ENCODE measurements at places on chromosomes 2 and 18.

DNA sequence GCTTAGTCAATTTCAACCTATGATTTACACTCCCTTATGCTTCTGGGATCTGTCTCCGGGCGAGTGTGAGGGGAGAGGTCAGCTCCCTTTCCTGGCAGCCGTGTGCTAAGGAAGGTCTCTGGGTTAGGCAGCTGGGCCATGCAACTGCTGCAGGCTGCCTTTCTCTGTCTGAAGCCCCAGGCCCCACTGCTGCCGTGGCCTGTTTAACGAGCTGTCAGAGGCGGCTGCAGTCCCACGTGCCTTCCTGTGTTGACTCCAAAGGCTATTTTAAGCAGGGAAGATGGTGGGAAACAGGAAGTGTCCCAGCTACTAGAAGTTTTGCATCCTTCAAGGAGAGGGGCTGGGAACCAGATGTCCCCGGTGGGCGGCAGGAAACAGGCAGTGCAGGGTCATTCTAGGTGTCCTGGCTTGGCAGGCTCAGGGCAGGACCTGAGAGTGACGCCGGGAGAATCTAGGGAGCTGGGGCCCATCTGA lies 186.4 kb downstream of the TNS1 start:
- no peak for DNase-seq

- DNase-seq: no peak
Observed at GRCh38 chr2:51511002-51511401, 479.1 kb upstream of the NRXN1 start.

DNA sequence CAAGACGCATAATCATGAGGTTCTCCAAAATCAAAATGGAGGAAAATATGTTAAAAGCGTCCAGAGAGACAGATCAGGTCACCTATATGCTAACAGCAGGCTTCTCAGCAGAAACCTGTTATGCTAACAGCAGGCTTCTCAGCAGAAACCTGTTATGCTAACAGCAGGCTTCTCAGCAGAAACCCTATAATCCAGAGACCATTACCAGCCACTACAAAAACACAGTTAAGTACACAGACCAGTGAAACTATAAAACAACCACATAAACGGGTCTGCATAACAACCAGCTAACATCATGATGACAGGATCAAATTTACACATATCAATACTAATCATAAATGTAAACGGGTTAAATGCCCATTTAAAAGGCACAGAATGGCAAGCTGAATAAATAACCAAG lies 1548.4 kb upstream of the TMEFF2 start:
- no peak for DNase-seq

- DNase-seq: no peak
Observed at GRCh38 chr2:39435741-39436591, 1.1 kb downstream of the MAP4K3 start.

- no peak for DNase-seq
Observed at GRCh38 chr18:35494251-35495220, 3.2 kb downstream of the INO80C start.

- no peak for DNase-seq
Observed at GRCh38 chr2:55141572-55142413, 90.3 kb downstream of the CLHC1 start.

DNA sequence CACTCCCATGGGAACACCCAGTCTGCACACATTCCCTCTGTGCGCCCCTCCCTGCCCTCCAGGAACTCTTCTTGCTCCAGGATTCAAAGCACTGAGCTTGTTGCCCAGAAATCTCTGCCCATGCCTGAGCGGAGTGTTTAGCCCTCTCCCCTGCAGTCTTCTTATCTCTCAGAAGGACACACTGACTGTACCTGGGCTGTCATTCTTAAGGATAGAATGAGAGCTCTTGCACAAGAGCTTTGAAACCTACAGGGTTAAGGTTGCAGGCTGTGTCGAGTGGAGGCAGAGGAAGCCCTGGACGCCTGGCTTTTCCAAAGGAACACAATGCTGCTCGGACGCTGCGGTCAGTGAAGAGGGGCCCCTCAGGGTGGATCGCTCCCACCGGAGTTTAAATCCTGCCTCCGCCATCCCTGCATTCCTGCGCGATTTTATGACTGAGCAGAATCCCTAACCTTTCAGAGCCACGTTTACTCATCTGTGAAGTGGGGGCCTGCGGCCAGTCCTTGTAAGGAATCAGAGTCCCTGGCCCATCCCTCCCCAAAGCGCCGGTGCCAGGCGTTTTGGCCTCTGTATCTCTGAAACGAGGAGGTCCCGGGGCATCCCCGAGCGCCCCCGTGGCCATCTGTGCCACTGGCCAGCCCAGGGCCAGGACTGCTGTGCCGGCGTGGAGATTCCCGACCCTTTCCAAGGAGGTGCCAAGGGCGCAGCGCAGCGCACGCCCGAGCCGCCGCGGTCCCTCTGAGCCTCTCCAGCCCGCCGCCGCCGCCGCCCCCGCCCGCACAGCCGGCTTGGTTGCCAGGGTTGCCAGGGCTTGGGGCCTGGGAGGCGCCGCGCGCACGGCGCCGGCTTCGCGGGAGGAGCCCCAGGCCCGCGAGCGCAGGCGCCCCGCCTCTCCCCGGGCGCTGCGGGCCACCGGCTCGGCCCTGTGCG lies 58.9 kb downstream of the FAM168B start:
- DNase-seq: no peak

GRCh38 chr18:28109781-28110560 lies 67.0 kb downstream of the CDH2 start:
- no peak for DNase-seq

DNA sequence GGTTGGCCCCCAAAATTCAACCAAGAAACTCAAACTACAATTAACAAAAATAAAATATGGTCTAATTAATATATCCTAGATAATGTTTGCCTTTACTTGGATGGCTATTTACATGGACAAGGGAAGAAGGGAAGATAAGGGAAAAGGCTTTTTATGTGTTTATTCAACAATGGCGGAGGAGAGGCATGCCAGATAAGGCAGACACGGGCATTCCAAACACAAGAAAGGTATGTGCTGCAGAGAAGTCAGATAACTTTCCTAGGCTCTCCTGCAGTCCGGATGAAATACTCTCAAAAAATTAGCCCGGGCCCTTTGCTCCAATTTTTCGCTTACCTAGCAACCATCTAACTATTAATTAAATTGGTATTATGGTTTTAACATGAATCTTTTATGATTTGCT lies 5.1 kb upstream of the TTR start:
- no peak for DNase-seq

DNA sequence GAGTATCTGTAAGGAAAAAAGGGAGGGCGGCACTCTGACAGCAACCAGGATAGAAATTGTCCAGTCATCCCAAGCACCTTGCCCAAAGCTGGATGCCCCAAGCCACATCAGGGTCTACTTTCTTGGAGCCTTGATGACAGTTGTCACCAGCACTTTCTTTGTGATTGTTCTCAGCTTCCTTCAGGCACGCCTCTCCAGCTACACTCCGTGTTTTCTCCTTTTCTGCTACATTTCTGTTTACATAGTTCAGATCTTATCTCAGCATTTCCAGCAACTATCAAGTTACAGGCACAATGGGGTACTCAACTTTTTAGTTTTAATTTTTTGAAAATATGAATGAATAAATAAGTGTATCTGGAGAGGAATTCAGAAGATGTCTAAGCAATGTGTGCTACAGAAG lies 115.3 kb upstream of the CELF4 start:
- no peak for DNase-seq

DNA sequence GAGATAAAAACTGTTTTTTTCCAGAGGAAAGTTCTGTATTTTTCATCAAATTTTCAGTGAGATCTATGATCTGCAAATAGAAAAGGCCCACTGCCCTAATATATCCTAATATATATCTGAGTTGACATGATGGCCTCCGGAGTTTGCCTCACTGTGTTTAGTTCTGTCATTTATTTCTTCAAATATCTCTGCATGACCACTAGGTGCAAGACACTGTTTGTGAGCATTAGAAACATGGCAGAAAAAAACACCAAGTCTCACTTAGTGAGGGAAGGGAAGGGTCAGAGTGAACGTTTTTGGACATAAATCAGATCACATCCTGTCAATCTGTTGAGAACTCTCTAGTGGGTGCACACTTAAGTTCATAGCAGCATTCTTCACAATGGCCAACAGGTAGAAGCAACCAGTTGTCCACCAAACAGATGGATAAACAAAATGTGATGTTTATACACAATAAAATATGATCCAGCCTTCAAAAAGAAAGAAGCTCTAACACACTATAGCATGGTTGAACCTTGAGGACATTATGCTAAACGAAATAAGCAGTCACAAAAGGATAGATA lies 53.4 kb downstream of the SPIRE1 start:
- DNase-seq: no peak
